ENCODE measurements at places on chromosomes 2 and 18.

DNA sequence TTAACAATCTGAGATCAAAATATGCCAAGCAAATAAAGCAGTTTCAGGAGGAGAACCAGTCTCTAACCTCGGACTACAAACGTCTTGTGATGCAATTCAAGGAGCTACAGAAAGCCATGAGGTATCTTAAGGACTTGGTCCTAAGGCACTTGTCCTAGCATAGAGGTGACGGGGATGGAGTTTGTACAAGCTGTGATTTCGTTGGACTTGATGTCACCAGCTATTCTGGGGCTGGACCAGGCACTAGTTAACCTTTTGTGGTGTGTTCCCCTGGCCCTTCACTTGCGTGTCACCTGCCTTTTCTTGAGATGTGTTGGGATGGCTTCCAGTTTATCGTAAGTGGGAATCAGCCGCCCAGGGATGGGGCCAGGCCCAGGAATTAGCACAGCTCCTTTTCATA is 33.7 kb downstream of the OTOF start:
- no peak for DNase-seq

- no peak for DNase-seq
Measured at GRCh38 chr2:225091336-225091735, 49.1 kb upstream of the DOCK10 start.

DNA sequence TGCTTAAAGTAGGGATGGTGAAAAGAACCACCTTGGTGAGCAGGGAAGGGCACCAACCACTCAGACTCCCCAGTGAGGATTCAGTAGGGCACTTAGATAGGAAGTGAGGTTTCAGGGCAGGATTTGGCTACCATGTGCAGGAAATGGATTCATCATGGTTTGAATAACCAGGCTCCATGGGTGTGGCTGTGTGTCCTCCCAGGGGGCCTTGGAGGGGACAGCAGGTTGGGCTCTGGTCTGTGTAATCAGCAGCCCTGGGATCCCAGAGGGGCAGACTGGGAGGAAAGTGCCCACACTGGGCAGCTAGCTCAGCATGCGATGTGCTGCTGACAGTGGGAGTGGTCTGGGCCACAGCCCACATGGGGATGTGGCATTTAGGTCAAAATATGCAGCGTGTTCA is 224.6 kb downstream of the CELF4 start:
- no peak for DNase-seq

GRCh38 chr18:10846657-10847407 is 302.5 kb downstream of the PIEZO2 start:
- DNase-seq, result no peak

DNA sequence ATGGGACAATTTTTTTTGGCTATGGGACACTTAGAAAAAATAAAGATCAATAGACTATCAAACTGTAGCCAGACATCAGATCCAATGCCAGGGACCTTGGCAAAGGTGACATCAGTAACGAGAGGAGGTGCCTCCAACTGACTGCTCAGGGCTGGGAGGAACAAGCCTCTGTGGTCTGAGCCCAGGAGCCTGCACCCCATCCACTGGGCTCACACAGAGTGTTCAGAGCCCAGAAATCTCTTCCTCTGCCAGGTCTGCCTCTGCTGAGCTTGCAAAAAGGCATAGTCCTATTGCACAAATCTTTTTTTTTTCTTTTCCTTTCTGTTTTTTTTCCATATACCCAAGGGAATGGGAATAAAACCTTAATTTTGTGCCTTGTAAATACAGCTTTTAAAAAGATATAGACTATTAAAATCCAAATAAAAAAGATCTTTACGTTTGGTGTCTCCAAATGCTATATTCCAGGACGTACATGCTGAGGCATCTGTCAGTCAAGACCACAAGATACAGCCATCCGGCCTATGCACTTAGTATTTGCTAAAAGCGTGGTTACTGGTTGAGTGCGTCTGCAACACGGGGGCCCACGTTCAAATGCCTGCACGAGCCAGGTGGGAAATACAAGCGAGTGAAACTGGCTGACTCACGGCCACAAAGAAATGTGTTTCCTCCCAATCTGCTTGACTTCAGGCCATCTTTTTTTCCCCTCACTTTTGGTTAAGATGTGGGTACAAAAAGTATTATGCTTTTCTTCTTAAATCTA is 7.8 kb upstream of the ARHGAP25 start:
- no peak for DNase-seq
